Hepatocyte (in vitro differentiated cells): ENCODE measurements at places on chromosomes 2 and 18. TPM values are rescaled to one million over a fixed set of nuclear protein-coding genes. Genes with fewer than 3 reads are reported as not detected.

DNA sequence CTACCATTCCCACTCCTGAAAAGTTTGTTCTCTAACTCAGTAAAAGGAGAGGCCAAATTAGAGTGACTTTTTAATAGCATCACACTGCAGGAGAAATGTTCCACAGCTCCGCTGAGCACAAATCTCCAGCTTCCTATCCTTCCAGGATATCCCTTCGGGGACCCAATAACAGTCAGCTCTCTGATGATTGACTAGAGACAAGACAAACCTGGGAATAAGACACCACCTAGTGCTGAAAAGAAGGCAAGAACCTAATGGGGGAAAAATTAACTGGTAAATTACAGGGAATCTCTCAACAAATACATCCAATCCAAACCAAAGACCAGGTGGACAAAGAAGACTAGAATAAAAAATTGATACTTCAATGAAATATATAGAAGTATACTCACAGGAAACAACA is 977.1 kb upstream of the SOX11 start:
- no peak overlapping the region for H3K4me3 ChIP-seq
- no peaks in the 10 kb centered on the region for H3K36me3 ChIP-seq
- H3K27ac ChIP-seq: no peak overlapping the region
- H3K4me1 ChIP-seq: no peaks in the 10 kb centered on the region
- DNase-seq: no peak

DNA sequence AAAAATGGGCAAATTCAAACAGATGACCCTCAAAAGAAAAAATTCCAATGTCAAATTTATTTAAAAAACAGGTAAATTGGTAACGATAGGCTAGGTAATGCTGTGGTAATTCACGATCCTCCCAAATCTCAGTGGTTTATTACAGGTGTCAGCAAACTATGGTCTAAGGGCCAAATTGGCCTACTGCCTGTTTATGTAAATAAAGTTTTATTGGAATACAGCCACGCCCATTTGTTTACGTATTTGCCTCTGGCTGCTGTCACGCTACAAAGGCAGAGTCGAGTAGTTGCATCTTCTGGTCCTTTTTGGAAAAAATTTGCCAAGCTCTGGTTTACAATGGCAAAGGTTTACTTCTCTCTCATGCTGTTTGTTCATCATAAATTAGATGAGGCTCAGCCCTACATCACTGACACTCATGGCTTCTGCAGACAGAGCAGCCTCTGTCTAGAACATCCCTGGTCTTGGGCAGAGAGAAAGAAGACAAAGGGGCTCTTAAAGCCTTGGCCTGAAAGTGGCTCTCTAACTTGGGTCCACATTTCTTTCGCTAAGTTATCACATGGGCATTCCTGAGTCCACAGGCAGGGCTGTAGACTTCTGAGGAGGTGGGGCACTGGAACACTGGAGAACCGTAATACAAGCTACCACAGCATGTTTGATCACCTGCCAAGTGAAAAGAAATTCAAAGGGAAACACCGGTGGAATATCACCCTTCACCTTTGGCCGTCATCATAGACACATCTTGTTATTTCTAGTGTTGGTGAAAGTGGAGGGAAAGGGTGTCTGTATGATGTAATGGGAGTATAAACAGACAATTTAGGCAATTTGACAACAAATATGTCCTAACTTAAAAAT is 34.8 kb downstream of the SP110 start:
- no peak for DNase-seq
- H3K36me3 ChIP-seq: no peaks in the 10 kb centered on the region
- H3K27ac ChIP-seq: no peak overlapping the region
- H3K4me3 ChIP-seq: no peak overlapping the region

DNA sequence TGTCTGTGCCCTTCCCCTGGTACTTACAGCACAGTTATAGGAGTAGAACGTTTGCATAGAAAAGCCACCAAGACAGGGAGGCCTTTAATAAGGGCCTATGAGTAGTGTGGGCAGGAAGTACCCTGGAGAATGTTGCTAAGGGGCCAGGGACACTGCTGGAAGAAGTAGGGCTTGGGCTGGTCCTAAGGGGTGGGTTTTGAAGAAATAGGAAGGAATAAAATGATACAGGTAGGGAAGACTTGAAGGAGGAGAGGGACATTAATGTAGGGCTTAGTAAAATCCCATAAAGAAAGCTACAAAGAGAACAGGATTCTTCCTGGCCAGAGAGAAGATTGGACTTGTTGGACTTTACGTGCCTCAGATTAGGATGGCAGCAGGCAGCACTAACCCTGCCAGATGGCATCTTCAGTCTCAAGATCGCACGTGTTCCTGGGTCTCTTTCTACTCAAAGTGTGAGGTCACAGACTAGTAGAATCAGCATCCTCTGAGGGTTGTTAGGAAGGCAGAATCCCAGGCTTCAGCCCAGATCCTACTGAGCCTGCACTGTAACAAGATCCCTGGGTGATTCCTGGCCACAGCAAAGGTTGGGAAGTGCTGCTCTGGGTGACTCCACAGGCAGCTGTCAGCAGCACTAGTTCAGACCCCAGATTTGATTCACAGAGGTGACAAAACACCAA is 39.2 kb downstream of the EPAS1 start:
- peaks cover 72% of the 10 kb centered on the region for H3K4me1 ChIP-seq
- peak overlapping the region; percentile 67 for H3K27ac ChIP-seq
- H3K36me3 ChIP-seq: no peaks in the 10 kb centered on the region
- no peak overlapping the region for H3K4me3 ChIP-seq
- no peak for DNase-seq
- no peaks in the 10 kb centered on the region for H3K27me3 ChIP-seq

DNA sequence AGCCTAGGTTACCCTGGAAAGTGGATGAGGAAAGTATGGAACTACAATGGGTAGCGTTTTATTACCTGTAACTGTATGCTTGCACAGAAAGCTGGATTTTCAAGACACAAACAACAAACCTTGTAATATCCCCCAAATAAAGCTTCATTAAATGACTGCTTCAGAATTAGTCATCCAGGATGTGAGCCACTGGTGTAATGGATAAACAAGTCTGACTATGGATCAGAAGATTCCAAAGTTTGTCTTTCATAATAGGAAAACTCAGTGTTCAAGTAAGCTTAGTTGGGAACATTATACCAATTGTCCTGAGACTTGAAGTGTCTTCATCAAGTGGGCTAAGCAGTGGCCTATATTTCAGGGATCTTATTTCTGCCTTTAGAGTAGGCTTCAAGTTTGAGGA is 518.8 kb downstream of the LRP1B start:
- DNase-seq: no peak
- H3K36me3 ChIP-seq: no peaks in the 10 kb centered on the region
- peaks cover 6% of the 10 kb centered on the region for H3K4me1 ChIP-seq
- H3K27me3 ChIP-seq: no peaks in the 10 kb centered on the region

- no peaks in the 10 kb centered on the region for H3K27me3 ChIP-seq
- H3K27ac ChIP-seq: no peak overlapping the region
- no peak for DNase-seq
- H3K4me3 ChIP-seq: no peak overlapping the region
- H3K4me1 ChIP-seq: no peaks in the 10 kb centered on the region
Measured at GRCh38 chr18:51211552-51211951, 14.1 kb upstream of the MEX3C start.

- H3K27me3 ChIP-seq: no peaks in the 10 kb centered on the region
- peaks cover 10% of the 10 kb centered on the region for H3K4me1 ChIP-seq
- H3K27ac ChIP-seq: no peak overlapping the region
Measured at GRCh38 chr2:187920511-187920910, 366.3 kb upstream of the TFPI start.

CLIP4 gene
- 31.2 and 35.6 TPM in 2 replicates for total RNA-seq
